ENCODE measurements at places on chromosomes 2 and 18. TPM values are rescaled to one million over a fixed set of nuclear protein-coding genes. Genes with fewer than 3 reads are reported as not detected.

UGT1A4 gene
- total RNA-seq, result not detected

NOSTRIN gene
- total RNA-seq, result 4.5 TPM

LRRC30 gene
- total RNA-seq, result not detected

ACVR1C gene
- 0.17 TPM for total RNA-seq

CPSF3 gene
- total RNA-seq, result 99.6 TPM

IL1F10 gene
- not detected for total RNA-seq

FOSL2 gene
- 59.1 TPM for total RNA-seq

KIAA2012 gene
- total RNA-seq, result not detected

ELOA2 gene
- not detected for total RNA-seq

PCARE gene
- total RNA-seq, result not detected

ABCG8 gene
- total RNA-seq, result not detected

FAM237A gene
- not detected for total RNA-seq

IKZF2 gene
- total RNA-seq, result 0.68 TPM

RIT2 gene
- total RNA-seq, result not detected

CPO gene
- total RNA-seq, result not detected

CBLN2 gene
- not detected for total RNA-seq

AQP12A gene
- not detected for total RNA-seq

HOXD3 gene
- total RNA-seq, result 19.2 TPM

PLCD4 gene
- 4.7 TPM for total RNA-seq

QPCT gene
- 4.0 TPM for total RNA-seq

SCN7A gene
- total RNA-seq, result not detected

SCN1A gene
- under 0.01 TPM for total RNA-seq

CD8B gene
- not detected for total RNA-seq

EFEMP1 gene
- 12,229 TPM for total RNA-seq

All from dermis blood vessel endothelial cell (primary cell).